ENCODE measurements at places on chromosomes 2 and 18.

- DNase-seq: peak; percentile 34
These were observed 106.4 kb downstream of the KCNH7 start for GRCh38 chr2:162731917-162732804.

DNA sequence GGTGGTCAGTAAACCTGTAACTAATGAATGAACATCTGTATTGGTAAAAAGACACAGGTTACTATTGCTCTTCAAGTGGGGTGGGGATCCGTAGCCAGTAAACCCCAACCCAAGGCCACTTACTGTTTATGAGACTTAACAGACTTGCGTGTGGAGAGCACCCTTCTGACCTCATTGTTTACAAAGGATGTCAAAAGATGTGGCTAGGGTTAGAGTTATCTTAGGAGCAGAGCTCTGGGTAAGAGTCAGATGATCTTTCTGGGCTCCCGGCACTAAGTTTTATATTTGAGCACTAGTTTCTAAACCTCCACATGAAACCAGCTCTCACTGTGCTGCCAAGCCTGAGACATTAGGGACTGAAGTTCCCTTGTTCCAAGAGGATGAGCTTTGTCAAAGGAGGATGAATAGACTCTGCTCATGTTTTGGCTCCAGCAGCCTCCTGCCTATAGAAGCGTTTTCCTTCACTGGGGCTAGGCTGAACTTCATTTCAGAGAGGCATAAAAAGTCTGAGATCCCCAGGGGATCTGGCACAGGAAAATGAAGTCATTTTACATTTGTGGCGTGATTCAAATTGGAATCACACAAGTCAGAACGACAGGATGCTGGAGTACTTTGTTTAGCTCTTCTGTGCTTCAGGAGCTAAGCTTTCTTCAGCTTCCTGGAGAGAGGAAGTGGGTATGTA lies 403.1 kb upstream of the TRIB2 start:
- peak; percentile 36 for DNase-seq

GRCh38 chr2:45859682-45860081 lies 208.2 kb downstream of the PRKCE start:
- DNase-seq: no peak

DNA sequence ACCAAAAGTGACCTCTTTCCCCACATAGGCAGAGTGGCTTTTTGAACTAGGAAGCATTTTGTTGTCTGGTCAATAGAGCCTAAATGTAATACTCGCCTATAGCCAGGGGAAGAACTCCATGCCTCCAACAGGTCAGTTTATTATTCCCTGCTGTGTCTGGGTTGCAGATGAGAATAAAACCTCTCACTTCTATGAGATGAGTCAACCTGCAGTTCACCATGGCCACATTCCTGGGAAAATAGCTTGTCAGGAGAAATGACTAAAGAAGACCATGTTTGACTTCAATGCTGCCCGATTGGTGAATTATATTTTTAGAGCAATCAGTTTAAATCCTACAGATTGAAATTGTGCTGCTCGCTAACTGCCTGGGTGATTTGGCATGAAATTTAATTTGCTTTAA lies 46.7 kb upstream of the LRRTM1 start:
- no peak for DNase-seq

DNA sequence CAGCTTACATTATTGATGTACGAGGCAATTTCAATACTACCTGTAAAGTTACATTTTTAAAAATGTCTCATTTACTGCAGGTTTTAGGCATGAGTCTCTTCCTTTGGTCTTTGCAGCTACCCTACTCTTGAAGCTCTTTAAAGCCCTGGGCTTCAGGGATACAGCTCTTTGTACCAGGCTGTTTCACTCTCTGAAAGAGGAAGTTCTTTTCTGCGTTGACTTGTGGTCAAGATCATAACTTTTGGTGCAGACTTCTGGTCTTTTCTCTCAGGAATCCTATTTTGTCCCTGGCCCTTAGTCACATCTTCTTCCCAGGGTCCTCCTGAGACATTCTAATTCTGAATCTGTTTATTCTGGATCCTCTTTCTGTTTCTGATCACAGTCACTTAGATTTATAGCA lies 16.6 kb upstream of the HRH4 start:
- DNase-seq: no peak

GRCh38 chr18:41618147-41618546 lies 336.9 kb upstream of the PIK3C3 start:
- DNase-seq: no peak

GRCh38 chr2:218622606-218623365 lies 15.1 kb downstream of the PLCD4 start:
- no peak for DNase-seq

GRCh38 chr2:187519419-187520120 lies 34.7 kb downstream of the TFPI start:
- DNase-seq: peak; percentile 55

DNA sequence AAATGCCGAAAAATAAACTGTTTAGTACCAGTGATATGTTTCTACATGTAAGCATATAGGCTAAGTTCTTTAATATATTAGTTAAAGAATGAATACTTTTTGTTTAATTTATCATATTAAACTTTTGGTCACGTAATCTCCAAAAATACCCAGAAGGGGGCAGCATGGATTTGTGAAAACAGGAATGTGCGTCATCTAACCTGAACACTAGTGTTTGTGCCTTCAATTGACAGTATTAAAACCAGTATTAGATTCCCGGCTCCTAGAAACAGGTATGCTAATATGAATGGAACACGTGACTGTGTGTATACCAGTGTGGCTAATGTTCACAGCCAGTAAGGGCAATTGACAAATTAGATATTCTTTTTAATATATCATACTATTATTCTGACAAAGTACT lies 51.8 kb downstream of the WDR7 start:
- DNase-seq: peak; percentile 35

- no peak for DNase-seq
These were observed 106.8 kb upstream of the MSH2 start for GRCh38 chr2:47295981-47296635.

DNA sequence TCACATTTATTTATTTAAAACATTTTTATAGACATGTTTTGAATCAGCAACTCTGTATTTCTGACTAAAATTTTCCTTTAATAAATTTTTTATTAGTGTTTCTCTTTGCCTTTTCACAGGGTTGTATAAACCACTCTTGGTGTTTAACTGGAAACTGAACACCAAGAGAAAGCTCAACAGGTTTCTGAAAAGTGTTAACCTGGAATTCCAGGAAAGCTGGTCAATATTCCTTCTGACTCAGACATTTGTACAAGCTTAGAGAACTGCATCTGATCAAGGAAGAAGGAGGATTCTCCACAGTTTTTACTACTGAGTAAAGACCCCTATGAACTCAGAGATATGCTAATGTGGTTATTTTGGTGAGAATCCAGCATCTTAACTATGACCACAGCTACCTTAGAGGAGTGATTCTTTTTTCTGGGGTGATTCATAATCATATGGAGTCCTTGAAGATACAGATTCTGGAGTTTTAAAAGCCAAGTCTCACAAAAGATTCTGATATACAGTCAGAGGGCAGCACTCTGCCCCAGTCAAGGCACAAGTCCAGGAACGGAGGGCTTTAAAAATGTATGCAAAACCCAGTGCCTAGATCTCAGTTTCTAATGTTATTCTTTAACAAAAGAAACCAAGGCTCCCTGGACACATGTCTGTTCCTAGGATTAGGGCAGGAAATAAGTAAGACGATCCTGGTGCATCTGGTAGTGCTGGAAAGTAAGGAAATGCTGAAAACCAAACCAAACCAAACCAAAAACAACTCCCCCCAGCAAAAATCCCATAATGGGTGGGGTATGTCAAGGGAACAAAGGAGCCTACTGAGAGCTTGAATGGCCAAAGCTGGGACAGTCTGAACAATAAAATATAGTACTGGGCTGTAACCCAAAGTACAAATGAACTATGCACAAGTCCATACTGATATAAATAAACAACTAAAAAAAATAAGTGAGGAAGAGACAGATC lies 85.1 kb upstream of the FZD5 start:
- no peak for DNase-seq

- no peak for DNase-seq
These were observed 1.9 kb upstream of the SH3BP4 start for GRCh38 chr2:234949762-234950434.

- no peak for DNase-seq
These were observed 14.2 kb downstream of the NAGK start for GRCh38 chr2:71082402-71083252.
